ENCODE measurements at places on chromosomes 16 and 17.

DNA sequence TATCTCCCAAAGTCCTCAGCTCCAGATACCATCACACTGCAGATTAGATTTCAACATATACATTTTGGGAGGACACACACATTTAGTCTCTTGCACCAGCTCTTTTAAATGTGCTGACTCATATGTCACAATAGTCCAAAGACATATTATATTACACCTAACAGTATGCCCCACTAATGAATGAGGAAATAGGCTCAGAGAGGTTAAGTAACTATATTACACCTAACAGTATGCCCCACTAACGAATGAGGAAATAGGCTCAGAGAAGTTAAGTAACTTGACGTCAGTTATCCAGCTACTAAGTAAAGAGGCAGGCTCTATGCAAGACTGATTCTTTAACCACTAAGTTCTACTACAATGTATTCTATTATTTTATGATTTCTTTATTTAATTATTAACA lies 9.7 kb downstream of the IRX6 start:
- DNase-seq: no peak

DNA sequence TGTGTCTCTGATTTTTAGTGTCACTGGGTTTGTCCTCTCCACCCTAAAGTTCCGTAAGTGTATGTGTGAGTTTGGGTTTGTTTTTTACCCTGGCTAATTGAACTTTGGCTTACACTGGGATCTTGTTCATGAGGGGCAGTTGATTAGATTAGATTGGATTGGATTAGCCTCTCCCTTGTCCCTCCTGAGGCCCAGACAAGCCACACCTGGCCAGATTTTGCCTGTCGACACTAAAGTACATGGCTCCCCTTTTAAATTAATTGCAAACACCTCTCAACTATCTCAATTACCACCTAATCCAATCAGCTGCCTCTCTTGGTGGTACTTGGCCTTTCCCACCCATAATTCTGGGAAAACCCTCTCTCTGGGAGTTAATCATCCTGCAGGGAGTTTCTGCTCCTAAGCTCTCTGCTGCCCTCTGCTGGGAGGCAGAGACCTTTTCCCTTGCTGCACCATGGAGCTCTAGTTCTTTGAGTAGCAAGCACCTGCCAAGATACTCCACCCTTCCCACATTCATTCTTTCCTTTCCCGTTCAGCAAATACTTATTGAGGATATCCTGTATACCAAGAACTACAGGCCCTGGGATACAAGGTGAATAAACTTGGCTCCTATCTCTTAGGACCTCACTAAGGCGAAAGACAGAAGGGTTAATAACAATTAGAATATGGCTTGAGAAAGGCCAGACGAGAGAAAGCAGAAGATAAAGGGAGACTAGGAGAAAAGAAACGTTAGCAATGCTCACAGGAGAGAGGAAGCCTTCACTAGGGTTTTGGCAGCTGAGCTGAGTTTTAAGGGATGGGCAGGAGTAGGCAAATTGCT lies 60.0 kb upstream of the MPHOSPH6 start:
- no peak for DNase-seq

DNA sequence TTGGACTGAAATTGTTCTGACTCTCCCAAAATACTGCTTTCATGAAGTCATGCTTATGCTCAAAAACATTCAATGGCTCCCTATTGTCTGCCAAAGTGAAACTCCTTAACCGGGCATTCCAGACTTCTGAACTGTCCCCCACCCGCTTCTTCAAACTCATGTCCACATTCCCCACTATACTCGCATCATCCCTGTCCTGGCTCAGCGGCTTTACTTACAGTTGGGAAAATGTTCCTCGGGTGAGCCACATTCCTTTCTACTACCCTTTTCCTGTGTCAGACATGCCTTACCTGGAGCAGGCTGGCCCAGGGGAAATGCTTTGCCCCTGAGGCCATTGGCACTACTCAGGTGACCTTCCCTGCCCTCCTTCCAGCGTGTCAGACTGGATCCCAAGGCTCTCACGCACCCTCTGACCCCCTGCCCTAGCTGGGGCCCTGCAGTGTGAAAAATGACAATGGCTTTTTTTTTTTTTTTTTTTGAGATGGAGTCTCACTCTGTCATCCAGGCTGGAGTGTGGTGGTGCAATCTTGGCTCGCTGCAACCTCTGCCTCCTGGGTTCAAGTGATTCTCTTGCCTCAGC lies 5.3 kb downstream of the CYGB start:
- no peak for DNase-seq

DNA sequence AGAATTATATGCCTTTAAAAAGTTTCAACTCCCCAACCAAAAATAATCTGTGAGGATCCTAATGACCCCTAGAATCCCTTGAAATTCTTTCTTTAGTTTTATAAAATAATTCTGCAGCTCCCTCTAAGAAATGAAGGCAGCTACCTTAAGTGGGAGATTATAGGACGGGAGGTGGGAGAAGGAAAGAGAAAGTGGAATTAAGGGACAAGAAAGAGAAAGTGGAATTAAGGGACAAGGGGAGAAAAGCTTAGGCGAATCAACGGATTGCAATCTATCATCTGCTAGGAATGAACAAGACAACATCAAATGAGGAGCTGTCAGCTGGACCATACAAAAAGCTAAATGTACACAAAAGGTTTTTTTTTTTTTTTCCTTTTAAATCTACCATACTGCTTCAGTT lies 262.0 kb downstream of the ZFHX3 start:
- DNase-seq: no peak

- DNase-seq: no peak
Observed at GRCh38 chr17:48522031-48522653, 8.7 kb downstream of the HOXB1 start.

DNA sequence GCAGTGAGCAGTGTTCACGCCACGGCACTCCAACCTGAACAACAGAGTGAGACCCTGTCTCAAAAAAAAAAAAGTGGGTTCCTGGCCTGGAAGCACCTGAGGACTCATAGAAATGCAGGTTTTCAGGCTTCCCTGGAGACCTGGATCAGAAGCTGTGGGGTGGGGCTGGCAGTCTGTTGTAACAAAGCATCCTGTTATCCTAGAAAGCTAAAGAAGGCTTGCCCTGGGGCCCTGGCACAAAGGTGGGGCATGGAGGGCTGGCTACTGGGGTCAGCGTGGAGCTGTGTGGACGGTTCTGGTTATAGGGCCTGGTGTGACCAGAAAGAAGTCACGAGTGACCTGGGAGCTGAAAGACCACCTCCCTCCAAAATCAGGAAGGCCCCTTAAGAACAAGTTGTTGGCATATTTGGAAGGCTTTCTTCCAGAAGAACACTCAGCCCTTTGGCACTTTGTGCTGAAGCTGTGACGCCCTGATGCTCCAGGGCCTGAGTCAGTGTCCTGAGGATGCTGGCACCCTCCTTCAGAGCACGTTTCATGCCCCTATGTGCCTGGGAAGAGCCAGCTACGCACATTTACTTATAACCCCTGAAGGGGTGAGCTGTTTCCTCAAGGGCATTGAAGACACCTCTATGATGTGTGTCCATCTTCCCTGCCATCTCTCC lies 6.2 kb downstream of the CRISPLD2 start:
- no peak for DNase-seq

All from NCI-H2081 treated with DMSO at 0.1 percent for 48 hours (cell line).